ENCODE measurements at places on chromosomes 13 and 19.

DNA sequence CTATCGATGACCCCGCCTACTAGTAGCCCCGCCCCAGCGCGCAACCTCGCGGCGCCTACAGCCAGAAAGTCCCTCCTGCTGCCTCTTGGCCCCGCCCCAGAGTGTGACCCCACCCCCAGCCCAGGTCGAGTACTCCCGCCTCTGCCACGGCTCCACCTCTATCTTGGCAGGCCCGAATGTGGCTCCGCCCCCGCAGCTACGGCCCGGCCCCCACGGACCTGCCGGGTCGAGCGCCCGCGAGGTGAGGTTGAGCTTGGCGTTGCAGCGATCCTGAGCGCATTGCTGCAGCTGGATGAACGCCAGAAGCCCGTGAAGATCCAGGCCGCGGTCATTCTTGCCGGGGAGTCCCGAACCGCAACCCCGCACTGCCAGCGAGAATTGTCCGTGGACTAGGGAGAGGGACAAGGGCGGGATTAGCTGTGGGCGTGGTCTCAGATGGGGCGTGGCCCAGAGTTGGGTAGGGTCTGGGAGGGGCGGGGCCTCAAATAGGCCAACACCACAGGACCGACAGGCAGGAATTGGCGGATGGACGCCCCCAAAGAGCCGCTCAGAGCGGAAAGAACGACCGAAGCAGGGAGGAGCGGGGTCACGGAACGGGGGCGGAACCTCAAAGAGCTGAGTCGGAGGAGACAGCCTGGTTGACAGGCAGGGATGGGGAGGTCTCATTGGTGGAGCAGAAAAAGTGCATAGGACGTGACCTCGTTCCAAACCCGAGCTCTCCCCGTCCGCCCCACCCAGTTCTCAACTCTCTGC is 1.9 kb downstream of the LYPD3 start:
- peak; percentile 99 for DNase-seq

DNA sequence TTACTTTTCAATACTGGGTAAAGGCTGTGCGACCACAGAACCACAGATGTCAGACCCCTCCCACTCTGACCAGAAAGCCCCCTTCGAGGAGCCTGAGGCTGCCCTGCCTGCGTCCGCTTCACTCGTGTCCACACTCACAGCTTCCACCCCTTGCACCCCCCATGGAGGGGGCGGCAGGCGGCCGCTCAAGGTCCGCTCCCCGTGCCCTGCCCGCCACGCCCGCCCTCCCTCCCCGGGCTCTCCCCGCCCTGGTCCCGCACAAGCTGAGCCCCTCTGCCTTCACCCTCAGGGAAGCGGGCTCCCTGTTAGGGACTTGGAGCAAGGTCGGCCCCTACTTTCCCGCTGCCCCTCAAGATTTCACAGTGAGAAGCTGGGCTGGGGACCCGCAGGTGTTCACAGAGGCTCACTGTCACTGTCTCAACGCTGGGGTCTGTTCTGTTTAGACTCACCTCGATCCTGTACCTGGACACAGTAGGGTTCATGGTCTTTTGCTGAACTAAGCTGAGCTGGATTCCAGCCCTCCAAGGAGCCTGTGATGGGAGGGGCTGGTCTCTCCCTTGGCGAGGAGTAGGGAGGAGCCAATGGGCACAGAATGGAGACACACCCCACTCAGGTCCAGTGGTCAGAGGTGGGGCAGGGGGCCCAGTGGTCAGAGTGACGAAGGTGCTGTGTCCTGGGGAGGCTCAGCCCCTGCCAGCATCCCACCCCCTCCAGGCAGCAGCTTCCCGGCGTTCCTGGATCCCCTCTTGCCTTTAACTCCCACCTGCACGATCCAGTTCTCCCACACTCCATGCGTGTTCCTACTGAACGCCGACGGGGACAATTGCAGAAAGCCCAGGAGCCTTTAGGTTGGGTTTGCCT is 69.5 kb downstream of the SPACA7 start:
- peak; percentile 69 for DNase-seq

- no peak for DNase-seq
Measured at GRCh38 chr13:37656247-37656940, 57.8 kb upstream of the POSTN start.

- DNase-seq, result no peak
Measured at GRCh38 chr19:16371540-16371986, 46.9 kb downstream of the KLF2 start.

DNA sequence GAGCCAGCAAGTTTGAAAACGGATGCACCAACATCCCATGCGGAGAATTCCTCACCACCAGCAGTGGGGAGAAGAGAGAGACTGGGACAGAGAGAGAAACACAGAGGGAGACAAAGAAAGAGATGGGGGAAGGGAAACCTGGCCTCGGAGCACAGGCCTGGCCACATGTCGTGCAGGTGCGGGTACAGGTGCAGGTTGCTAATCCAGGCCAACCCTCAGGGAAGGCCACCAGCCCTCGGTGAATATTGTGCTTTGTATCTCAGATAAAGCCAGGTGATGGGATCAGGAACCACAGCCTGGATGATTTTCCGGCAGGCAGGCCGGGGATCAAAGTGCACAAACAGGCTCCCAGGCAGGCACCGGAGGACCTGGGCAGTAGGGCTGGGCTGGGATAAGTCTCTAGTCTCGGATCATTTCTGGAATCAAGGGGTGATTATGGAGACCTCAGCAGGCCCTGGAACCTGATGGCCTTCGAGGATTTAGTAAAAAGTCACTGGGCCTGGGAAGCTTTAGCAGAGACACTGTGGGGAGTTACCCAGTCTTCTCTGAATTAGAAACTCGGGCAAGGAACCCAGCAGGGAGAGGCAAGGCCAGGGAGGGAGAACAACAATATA is 3.7 kb downstream of the GAS6 start:
- DNase-seq, result no peak

DNA sequence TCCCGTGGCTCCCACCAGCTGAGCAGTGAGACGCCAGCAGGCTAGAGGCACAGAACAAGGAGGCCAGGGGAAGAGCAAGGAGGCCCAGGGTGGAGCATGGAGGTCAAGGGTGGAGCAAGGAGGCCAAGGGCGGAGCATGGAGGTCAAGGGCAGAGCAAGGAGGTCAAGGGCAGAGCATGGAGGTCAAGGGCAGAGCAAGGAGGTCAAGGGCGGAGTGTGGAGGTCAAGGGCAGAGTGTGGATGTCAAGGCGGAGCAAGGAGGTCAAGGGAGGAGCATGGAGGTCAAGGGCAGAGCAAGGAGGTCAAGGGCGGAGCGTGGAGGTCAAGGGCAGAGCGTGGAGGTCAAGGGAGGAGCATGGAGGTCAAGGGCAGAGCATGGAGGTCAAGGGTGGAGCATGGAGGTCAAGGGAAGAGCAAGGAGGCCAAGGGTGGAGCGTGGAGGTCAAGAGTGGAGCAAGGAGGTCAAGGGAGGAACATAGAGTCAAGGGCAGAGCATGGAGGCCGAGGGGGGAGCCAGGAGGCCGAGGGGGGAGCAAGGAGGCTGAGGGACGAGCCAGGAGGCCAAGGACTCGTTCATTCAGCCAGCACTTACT is 27.7 kb downstream of the DPF1 start:
- DNase-seq, result no peak

DNA sequence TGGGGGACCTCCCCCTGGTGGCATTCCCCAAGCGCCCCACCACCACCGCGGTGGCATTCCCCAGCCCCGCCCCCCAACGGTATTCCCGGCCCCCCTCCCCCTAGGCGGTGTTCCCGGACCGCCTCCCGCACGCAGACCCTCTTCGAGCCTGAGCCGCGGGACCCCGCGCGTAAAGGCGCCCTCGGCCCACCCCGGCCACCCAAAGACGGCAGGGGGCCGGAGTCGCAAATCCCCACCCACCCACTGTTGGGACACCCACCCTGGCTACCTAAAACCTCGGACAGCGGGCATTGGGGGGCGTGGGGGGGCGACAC is 22.4 kb downstream of the OLFM2 start:
- DNase-seq, result no peak

DNA sequence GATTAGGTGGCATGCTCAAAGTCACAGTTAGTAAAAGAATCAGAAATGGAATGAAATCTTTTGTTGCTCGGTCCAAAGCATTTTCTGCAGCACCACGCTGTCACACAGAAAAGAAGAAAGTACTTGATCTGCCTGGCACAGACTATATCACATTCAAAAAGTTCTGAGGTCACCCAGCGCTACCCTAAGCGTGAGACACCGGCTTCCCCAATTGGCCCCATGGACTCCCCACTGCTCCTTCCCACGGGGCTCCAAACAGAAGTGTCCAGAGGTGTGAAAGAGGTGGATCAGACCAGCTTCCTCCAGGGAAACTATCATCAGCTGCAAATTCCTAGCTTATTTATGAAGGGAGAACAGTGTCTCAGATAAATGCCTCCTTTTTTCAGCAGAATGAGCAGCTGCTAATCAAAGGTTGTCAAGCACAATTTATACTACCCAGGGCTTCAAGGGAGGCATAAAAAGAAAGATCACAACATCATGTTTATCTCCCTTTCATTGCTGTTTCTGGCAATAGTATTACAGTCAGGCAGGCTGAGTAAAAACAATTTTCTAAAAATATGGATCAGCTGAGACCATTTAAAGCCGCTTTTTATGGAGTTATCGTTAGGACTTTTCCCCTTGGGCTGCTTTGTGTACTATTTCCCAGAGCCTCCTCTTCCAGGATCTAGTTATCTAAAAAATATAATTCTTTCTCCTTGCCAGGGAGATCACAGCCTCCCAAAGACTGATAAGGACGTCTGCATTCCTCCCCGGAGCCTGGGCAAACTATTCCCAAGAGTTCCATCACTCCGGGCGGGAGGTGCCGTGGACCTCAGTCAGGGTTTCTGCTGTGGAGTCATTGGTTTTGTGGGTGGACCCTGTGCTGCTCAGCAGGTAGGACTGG is 208.0 kb downstream of the LHFPL6 start:
- no peak for DNase-seq

- no peak for DNase-seq
Measured at GRCh38 chr13:24261566-24261965, 47.8 kb upstream of the C1QTNF9 start.

GRCh38 chr13:39023761-39024160 is 14.1 kb downstream of the PROSER1 start:
- DNase-seq, result no peak

- no peak for DNase-seq
Measured at GRCh38 chr13:92436924-92437323, 789.7 kb upstream of the GPC6 start.

- no peak for DNase-seq
Measured at GRCh38 chr19:16795731-16796130, 33.5 kb upstream of the SIN3B start.

DNA sequence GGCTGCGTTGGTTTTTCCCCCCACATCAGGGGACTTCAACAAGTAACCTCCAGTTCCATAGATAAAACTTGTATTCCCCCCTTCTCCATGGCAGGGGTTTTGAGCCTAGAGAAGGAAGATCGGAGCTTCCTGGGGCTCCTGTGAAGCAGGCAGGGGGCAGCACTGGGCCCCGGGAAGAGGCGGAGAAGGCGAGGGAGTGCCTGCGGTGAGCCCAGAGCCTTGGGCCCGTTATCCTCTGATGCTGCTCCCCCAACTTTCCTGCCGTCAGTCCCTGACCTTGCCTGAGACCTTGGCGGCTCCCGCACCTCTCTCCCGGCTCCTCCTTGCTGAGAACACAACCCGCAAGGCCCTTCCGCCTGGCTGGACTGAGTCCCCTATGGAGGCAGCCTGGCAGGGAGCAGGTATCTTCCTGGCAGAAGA is 2.5 kb downstream of the LIPE start:
- DNase-seq, result no peak

GRCh38 chr19:17240062-17240752 is 5.5 kb downstream of the NR2F6 start:
- DNase-seq, result no peak

GRCh38 chr13:80668452-80668851 is 327.5 kb upstream of the SPRY2 start:
- DNase-seq, result no peak

GRCh38 chr13:75308222-75308621 is 173.7 kb downstream of the TBC1D4 start:
- no peak for DNase-seq

GRCh38 chr13:36666477-36667229 is 7.2 kb upstream of the SERTM1 start:
- no peak for DNase-seq

- DNase-seq, result no peak
Measured at GRCh38 chr13:91482427-91482826, 84.0 kb downstream of the GPC5 start.

- DNase-seq, result peak; percentile 88
Measured at GRCh38 chr13:110123041-110123809, 183.7 kb downstream of the COL4A1 start.

GRCh38 chr19:13018035-13018914 is 23.0 kb downstream of the NFIX start:
- no peak for DNase-seq

DNA sequence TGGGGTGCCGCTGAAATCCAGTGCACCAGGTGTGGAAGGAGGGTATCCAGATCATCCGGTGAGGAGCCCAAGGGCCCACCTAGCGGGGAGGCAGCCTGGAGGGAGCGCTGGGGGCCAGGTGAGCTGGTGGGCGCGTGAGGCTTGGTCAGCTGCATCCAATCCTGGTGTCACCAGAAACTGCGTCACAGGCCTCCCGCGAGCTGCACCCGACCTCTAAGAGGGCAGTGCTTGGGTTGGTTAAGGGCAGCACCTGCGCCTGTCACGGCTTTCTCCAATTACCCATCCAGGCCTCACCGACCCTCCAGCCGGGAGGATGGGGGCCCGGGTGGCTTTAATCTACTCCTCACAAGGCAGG is 284 bp downstream of the RNF17 start:
- DNase-seq, result no peak

GRCh38 chr13:46614582-46614981 is 61.6 kb downstream of the LRCH1 start:
- no peak for DNase-seq

- DNase-seq, result no peak
Measured at GRCh38 chr13:80437231-80437630, 96.3 kb upstream of the SPRY2 start.

DNA sequence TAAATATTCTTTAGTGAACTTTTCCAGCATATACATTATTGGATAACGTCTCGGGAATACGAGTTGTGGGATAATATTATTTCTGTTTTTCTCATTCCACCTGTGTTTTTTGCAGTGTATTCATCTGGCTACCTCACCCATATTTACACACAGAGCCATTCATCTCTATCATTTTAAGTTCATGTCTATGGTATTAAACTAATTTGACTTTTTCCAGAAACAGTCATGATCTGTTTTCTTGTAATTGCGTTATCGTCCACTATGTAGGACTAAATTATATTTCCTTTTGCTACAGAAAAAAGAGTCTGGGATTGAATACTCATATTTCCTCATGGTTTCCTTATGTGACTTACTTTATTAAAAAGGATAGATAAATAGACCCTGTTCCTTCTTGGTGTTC is 2.7 kb downstream of the ATP11A start:
- no peak for DNase-seq

- DNase-seq, result no peak
Measured at GRCh38 chr13:94109715-94110374, 369.6 kb downstream of the DCT start.

- no peak for DNase-seq
Measured at GRCh38 chr13:44573071-44573470, 3.1 kb downstream of the TSC22D1 start.

DNA sequence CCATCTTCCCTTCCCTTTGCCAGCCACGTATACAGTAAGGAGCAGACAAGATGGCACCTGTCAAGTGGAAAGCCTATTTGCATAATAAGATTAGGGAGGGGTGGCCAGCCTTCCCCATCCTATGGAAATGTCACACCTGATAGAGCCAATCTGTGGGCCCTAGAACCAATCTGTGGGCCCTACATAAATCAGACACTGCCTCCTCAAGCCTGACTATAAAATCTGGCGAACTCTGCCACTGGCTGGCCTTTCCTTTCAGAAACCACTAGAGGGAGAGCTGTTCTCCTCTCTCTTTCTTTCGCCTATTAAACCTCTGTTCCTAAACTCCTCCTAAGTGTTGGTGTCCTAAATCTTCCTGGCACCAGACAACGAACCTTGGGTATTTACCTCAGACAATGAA is 231.5 kb upstream of the KLHL1 start:
- no peak for DNase-seq

Measured in vagina (tissue), 2 donors.